Esophagus mucosa (tissue), 1 donor: ENCODE measurements at places on chromosomes 13 and 19.

DNA sequence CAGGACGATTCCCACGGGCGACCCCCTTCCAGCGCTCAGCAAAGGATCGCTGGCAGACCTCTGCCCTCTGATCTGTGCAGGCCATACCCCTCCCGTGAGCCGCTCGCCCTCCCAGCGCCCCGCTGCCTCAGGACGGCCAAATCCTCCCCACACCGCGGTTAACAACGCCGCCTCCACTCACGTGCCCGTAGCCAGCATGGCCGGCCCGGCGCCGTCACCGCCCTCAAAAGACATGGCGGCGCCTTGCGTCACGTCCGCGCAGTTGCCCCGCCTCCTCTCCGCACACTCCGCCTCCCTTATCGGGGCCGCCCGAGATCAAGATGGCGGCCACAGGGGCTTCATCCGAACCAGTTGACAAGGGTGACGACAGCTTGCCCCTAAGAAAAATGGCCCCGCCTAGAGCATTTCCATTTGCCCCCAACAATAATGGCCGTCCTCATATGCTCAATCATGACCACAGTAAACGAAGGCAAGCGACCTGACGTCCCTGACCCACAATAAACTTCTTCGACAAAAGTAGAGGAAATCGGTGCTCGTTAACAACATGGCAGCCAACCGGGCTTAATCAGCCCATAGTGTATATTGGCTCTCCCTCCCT, 634 bp downstream of the AKT1S1 start:
- ATAC-seq = peak; percentile 76

GRCh38 chr13:35908226-35908625, 223.0 kb downstream of the DCLK1 start:
- ATAC-seq = no peak

GRCh38 chr19:18173054-18173571, 500 bp upstream of the IFI30 start:
- ATAC-seq = peak; percentile 3

- ATAC-seq = peak; percentile 78
These were observed 5.0 kb downstream of the ZSCAN5A start for GRCh38 chr19:56309511-56310185.

- ATAC-seq = no peak
These were observed 18.4 kb downstream of the PLD3 start for GRCh38 chr19:40366697-40367561.

DNA sequence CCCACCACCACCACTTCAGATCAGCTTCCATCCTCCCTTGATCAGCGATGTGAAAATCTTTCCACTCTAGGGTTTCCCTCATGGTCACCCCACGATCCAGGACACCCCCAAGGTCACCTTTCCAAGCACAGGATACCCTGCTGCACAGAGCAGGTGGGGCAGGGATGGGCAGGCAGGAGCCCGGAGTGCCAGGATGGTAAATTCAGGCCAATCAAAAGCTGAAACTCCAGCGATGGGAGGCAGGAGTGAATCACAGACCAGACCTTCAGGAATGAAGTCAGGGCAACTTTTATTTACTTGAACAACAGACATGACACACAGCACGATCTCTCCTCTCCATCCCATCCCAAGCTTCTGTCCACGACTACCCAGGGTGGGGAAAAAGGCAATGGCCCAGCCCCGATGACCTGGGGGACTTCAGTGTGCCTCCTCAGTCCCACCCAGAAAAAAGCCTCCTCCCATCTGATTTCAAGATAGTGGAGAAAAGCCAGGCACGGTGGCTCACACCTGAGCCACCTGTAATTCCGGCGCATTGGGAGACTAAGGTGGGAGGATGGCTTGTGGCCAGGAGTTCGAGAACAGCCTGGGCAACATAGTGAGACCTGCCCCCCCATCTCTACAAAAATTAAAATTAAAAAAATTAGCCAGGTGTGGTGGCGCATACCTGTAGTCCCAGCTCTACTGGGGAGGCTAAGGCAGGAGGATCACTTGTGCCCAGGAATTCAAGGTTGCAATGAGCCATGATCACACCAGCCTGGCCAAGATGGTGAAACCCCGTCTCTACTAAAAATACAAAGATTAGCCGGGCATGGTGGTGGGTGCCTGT, 39.2 kb downstream of the ZSWIM4 start:
- ATAC-seq = peak; percentile 23

DNA sequence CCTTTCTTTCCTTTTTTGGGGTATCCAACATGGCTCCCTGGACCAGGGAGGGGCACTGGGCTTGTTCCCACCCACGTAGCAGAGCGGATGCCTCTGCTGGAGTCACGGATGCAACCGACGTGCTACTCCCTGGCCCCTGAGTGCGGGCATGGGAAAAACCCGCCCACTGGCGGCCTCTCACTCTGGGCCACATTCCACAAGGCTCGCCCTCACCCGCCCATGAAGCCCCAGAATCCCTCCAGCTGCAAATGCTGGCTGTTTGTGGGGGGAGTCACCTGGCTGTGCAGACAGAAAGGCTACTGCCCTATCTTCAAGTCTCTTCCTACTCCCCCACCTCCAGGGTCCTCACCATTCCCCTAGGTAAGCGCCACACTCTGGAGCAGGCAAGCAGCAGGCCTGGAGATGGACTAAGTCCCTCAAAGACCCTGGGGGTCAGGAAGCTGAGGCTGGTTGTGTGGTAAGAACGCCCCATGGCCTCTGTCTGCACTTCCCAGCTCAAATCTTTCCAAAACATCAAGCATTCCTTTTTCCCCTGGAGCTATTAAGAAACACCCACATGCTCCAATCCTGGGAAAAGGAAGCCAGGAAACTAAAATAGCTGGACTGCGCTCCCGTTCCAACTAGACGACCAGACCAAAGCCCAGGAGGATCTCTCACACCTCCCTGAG, 17.9 kb upstream of the EPHX3 start:
- peak; percentile 25 for ATAC-seq

DNA sequence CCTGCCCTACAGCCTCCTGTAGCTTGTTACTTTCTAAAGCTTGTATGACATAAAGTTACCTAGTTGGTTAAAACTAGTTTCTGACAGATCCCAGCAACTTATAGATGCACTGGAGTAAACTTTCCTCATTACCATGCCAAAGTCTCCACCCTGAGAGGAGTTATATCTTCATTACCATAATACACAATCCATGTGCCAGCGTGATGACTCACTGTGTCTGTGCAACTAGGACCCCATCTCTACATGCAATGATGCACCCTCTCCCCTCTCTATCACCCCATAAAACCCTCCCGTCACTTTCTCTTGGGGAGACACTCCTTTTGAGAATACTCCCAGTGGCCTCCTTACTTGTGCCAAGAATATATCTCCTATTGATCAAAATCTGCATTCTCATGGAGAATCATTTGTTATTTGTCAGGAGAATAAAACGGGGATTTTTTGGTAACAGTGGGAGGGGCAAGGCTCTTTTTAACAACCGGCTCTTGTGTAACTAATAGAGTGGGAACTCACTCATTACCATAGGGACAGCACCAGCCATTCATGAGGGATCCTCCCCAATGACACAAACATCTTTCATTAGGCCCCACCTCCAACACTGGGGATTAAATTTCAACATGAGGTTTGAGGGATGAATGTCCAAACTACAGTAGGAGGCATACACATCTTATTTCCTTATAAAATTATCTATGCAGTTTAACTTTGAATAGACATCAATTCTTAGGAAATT, 235.1 kb upstream of the ATXN8OS start:
- no peak for ATAC-seq

- peak; percentile 95 for ATAC-seq
These were observed 2.0 kb upstream of the TMEM221 start for GRCh38 chr19:17450264-17451075.

GRCh38 chr13:45398877-45399276, 19.3 kb downstream of the SLC25A30 start:
- ATAC-seq = no peak

- ATAC-seq = no peak
These were observed 165.5 kb downstream of the FGF14 start for GRCh38 chr13:102236341-102236740.

DNA sequence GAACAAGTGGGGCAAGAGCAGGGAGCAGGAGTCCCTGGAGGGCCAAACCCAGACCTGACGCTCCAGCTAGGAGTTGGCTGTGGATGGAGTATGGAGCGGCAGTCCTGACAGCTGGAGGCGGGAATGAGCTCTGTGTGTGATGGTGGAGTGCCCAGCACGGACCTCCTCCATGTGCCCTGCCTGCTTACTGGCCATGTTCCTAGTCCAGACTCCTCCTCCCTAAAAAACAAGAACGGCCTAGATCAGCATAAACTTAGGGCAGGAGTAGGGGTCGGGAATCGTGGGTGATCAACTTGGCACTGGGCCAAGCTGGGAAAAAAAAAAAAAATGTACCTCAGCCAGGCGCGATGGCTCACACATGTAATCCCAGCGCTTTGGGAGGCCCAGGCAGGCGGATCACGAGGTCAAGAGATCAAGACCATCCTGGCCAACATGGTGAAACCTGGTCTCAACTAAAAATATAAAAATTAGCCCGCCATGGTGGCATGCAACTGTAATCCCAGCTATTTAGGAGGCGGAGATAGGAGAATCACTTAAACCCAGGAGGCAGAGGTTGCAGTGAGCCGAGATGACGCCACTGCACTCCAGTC, 29.5 kb downstream of the LTBP4 start:
- no peak for ATAC-seq

- no peak for ATAC-seq
These were observed 2.1 kb downstream of the SLC27A5 start for GRCh38 chr19:58509731-58510083.

- ATAC-seq = no peak
These were observed 40.0 kb downstream of the UNC13A start for GRCh38 chr19:17648097-17648660.

GRCh38 chr13:113034451-113035212, 65.6 kb downstream of the MCF2L start:
- peak; percentile 67 for ATAC-seq

DNA sequence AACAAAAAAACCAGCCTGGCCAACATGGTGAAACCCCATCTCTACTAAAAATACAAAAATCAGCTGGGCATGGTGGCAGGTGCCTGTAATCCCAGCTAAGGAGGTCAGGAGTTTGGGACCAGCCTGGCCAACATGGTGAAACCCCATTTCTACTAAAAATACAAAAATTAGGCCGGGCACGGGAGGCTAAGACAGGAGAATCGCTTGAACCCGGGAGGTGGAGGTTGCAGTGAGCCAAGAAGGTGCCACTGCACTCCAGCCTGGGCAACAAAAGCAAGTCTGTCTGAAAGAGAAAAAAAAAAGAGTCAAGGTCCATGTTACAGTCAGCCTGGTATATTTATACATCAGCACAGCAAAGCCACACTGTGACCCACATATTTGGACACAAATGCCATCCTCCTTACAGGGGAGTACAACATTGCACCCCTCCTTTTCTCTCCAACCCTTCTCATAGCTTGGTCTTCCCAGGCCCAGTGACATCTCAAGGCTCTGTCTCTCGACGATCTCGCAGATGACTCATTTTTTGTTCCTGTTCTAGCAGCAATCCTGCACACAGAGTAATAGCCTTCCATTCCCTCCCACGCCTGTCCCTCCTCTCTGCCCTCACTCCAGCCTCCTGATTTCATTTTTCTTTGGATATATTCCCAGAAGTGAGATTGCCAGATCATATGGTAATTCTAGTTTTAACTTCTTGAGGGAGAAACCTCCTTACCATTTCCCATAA, 21.0 kb upstream of the DPP9 start:
- peak; percentile 74 for ATAC-seq

- ATAC-seq = peak; percentile 45
These were observed 17.9 kb upstream of the CACTIN start for GRCh38 chr19:3644351-3645066.

DNA sequence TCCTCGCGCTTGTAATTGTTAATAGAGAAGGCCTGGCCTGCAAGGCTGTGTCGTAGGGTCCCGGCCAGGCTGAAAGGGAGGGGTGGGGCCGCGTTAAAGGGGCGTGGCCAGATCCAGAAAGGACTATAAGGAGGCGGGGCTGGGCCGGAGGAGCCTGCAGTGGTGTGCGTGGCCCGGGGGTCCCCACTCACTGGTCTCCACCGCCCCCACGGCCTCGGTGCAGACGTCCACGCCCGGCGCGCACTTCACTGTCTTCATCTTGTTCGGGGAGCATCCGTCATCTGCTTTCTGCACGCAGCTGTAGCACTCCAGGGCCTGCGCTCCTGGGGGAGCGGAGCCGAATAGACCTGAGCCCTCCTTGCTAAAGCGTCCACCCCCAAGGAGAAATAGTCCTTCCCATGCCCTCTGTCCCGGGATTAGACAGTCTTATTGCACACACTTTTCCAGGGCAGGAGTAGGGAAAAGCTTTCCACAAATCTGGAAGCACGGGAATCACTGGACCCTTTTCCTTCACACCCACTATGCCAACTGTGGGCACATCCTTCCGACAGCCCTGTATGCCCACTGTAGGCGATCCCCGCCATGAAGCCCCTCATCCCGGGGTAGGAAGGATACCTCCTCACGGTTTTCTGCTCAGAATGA, 1.2 kb downstream of the LYPD3 start:
- peak; percentile 56 for ATAC-seq

DNA sequence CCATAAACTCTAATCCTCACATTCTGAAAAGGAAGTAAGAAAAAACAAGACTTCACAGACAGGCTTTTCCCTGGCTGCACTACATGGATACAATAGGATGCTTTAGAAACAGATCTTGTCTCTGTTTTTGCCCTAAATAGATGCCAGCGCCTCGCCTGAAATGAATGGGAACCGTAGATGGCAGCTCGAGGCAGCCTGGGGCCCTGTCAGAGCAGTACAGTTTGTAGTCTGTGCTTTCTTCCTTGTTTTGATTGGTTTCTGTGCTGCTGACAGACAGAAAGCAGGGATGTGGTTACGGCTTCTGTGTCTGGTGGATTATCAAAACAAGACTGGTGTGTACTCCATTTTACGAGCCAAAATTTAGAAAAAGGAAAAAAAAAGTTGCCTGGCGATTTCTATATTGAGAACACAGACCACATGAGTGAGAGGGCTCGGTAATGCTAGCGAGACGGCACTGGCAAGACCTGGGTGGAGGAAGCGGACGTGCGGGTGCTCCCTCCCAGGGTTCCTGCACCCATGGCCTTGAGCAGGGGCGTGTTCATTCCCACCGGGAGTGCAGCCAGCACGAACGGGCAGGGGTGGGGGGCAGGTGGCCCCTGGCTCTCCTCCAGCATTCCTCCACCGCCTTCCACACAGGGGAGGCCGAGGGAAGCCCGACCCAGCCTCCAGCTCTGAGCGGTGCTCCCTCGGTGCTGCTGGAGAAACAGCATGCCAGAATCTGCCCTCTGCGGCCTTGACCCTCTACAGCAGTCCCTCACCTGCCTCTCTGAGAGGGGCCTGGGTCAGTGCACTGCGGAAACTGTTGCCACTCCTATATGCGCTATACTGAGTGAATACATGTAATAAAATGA, 37.6 kb upstream of the C1QTNF9 start:
- ATAC-seq = peak; percentile 66

DNA sequence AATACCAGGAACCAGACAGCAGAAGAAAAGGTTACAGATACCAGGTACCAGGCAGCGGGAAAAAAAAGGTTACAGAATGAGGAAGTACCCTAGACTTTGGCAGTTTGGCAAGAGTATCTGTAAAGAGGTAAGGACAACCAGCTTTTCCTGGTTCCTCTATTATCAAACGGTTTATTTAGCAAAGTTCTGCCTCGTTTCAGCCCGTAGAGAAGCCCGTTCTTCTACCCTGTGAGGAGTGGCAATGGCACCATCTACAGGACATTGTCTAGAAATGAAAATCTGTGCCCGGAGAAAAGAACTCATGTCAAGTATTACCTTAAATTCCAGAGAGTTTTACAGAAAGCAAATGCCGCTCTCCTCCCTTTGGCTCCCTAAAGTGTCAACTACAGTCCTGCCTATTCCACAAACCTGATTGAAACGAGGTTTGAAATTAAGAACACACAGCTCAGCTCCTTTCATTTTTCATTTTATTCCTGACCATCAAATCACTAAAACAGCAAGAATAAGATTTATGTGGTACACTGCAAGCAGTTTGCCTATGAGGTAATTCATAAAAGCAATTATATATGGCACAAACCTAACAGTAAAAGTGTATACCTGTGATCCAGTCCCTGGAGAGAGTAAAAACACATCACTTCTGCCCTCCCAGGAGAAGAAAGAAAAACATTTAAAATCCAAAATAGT, 226.3 kb downstream of the SLC7A1 start:
- ATAC-seq = peak; percentile 33
